IMR-90 (cell line): ENCODE measurements at places on chromosomes 6 and 20. TPM values are rescaled to one million over a fixed set of nuclear protein-coding genes. Genes with fewer than 3 reads are reported as not detected.

DNA sequence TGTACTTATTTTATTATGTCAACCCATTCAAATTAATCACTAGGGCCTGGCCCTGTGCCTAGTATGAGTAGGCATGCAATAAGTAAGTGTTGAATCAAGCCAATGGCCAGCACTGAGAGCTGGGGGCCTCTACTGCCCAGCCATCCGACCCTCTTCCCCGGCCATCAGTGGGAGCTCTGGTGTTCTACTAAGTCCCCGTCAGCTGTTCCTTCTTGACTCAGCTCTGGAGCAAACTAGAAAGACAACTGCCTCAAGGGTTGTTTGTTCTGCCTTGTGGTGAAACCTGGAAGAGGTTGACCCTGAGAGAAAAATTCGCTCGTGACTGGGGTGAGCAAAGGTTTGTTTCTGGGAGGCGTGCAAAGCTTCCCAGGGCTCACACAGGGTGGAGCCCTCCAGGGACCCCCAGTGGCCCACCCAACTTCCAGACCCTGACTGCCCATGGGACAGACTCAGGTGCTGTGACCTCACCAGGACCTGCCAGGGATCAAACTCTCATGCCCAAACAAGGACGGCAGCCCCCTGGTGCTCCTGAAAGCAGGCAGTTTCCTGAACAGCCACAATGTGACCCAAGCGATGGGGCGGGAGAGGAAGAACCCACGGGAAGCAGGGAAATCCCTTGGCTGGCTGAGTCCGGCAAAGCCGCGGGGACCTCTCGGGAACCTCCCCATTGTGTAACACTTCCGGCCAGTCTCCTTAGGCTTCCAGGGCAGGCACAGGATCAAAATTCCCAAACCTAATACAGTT, 50.4 kb downstream of the BANF2 start:
- DNase-seq, result peak; percentile 65

DNA sequence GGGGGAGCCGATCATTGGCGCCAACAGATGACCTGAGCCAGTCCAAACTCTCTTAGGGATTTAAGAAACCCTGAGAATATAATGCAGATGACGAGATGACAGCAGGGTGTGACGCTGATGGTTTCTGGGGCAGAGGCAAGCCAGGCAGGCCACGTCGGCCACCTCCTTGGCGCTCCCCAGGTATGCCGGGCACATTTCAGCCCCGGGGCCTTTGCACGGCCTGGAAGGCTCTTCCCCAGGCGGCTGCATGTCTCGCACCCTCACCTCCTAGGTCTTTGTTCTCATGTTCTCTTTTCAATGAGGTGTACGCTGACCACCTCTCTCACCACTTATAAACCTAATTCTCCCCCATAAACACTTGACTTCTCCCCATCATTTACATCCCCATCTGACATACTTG, 64.9 kb downstream of the RBM38 start:
- DNase-seq, result no peak

MUCL3 gene
- total RNA-seq, result not detected in 2 replicates

GRCh38 chr20:36153736-36154699, 522 bp upstream of the EPB41L1 start:
- DNase-seq, result peak; percentile 59

- no peak for DNase-seq
Observed at GRCh38 chr20:18718129-18718528, 95.5 kb upstream of the SCP2D1 start.

DNA sequence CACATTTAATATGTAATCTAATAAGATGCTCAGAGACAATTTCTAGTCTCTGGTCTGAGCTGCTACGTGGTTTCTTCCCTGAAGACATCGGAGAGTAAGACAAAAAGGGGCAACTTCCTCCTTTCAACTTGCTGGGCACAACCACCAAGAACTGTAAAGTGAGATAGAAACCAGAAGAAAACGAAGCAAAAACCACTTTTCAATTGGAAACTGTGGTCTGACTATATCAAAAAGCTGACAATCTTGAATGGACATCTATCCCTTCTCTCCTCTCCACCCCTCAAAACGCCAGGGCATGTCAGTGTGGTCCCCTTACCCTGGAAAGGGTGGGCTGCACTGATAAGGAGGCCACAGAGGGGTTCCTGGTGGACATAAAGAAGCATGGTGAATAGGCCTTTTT, 269.1 kb downstream of the CD83 start:
- no peak for DNase-seq

DNA sequence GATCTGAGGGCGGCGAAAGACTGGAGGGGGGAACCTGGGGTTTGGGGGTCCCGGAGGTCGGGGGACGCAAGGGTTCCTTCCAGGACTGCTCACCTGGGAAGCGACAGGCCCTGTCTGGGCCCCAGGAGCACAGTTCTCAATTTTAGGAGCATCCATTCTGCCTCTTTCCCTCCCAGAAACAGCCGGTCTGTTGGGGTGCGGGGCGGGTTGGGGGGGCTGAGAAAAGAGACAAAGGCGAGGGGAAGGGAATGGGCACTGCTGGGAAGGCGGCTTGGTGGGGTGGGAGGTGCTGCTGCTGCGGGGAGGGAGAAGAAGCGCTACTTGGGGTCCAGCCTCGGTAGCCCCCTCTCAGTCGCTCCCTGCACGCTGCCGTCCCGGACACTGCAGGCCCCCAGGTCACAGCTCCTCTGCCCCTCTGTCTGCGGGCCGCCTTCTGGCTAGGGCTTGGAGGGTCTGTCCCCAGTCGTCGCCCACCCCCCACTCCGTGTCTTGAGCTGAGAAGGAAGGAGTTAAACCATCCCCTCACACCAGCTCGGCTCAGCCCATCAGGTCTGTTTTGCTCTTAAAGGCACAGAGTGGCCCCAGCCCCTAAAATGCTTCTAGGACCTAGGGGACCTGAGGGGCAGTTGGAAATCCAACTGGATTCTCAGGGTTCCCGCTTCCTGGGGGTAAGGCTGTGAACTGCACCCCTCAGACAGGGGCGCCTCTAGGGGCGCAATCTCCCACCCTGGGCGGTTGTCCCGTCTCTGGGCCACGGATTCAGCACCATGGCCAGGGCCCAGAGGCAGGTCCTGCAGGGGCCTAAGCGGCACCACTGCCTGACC, 690 bp downstream of the GDAP1L1 start:
- DNase-seq, result peak; percentile 15

DNA sequence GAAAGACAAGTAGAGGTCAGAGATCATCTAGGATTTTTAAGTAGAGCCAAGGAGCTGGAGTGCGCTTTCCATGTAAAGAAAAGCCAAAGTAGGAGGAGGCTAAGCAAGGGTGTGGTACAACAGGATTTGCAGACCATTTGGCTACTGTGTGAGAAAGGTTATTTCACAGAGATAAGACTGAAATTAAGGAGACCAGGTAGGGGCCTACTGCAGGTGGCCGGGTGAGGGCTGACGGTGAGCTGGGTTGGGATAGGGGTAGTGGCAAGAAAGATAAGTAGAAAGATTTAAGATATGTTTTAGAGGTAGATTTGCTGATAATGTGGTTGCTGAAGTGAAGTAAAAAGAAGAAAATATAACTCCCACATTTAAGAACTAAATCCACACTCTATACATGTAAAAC, 3.8 kb downstream of the BLOC1S5 start:
- no peak for DNase-seq

DNA sequence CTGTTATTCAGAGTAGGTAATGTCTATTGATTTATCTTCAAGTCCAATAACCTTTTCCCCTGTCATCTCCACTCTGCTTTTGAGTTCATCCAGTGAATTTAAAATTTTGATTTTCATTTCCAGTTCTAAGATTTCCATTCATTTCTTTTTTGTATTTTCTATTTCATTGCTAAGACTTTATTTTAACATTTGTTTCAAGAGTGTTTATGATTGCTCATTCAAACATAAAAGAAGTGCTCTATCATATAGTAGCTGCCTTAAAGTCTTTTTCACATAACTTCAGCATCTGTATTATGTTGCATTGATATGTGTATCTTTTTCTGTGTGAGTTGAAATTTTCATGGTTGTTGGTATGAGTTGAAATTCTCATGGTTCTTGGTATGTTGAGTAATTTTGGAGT, 341.6 kb downstream of the SOX4 start:
- no peak for DNase-seq

MDFI gene
- 0.18 and 0.28 TPM in 2 replicates for total RNA-seq
